ENCODE measurements at places on chromosomes 4 and X. TPM values are rescaled to one million over a fixed set of nuclear protein-coding genes. Genes with fewer than 3 reads are reported as not detected.

PRAF2 gene
- 9.8 TPM for polyA plus RNA-seq

HHIP gene
- 0.44 TPM for polyA plus RNA-seq

FGFBP2 gene
- polyA plus RNA-seq: not detected

- H3K27ac ChIP-seq: no peak overlapping the region
- DNase-seq: no peak
- H3K36me3 ChIP-seq: no peaks in the 10 kb centered on the region
- H3K4me1 ChIP-seq: no peaks in the 10 kb centered on the region
- no peaks in the 10 kb centered on the region for H3K27me3 ChIP-seq
- H3K4me3 ChIP-seq: no peak overlapping the region
These were observed 160.1 kb upstream of the NDST3 start for GRCh38 chr4:117874216-117874615.

DNA sequence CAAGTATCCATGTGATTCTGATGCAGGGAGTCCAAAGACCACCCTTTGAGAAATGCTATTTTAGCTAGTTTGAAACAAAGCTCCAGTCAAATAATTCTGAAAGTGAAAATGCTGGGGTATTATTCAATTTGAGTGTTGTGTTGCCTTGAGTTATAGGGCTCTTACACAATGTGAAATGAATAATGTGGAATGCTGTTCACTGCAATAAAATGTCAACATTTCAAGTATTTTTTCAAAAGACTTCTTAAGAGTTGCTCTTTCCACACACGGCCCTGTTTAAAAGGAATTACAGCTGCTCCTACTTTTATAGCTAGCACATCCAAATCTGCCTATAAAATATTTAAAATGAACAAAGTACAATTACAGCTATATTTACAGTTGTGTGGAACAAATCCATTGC is 27.5 kb upstream of the PLS3 start:
- H3K4me3 ChIP-seq: no peak overlapping the region
- H3K4me1 ChIP-seq: peaks cover 5% of the 10 kb centered on the region
- H3K27ac ChIP-seq: no peak overlapping the region
- DNase-seq: no peak

- H3K36me3 ChIP-seq: no peaks in the 10 kb centered on the region
- H3K27me3 ChIP-seq: no peaks in the 10 kb centered on the region
- H3K27ac ChIP-seq: no peak overlapping the region
- DNase-seq: no peak
These were observed 5.0 kb downstream of the TDO2 start for GRCh38 chr4:155908187-155909139.

DNA sequence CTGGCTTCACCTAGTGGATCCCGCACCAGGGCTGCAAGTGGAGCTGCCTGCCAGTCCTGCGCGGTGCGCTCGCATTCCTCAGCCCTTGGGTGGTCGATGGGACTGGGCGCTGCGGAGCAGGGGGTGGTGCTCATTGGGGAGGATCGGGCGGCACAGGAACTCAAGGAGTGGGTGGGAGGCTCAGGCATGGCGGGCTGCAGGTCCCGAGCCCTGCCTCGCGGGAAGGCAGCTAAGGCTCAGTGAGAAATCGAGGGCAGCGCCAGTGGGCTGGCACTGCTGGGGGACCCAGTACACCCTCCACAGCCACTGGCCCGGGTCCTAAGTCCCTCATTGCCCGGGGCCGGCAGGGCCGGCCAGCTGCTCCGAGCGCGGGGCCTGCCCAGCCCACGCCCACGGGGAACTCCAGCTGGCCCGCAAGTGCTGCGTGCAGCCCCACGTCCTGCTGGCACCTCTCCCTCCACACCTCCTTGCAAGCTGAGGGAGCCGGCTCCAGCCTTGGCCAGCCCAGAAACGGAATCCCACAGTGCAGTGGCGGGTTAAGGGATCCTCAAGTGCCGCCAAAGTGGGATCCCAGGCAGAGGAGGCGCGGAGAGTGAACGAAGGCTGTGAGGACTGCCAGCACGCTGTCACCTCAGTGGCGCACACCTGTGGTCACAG is 27.6 kb upstream of the PGRMC1 start:
- H3K4me3 ChIP-seq: no peak overlapping the region
- peaks cover 11% of the 10 kb centered on the region for H3K27me3 ChIP-seq
- no peak for DNase-seq
- H3K4me1 ChIP-seq: no peaks in the 10 kb centered on the region

DNA sequence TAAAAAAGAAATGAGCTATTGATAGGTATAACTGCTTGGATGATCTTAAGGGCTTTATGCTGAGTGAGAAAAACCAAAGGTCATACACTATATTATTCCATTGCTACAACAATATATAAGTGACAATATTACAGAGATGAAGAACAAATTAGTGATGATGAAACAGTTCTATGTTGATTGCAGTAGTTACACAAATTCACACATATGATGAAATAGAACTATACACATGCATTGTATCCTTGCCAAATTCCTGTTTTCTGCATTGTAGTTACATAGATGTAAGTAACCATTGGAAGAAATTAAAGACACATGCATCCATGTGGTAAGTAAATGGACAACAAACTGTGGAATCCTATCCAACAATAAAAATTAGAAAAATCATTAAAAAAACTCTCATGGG is 76.5 kb downstream of the CENPC start:
- H3K27me3 ChIP-seq: no peaks in the 10 kb centered on the region
- no peak for DNase-seq
- no peak overlapping the region for H3K27ac ChIP-seq
- no peaks in the 10 kb centered on the region for H3K36me3 ChIP-seq

GRCh38 chrX:88135735-88136134 is 611.3 kb upstream of the CPXCR1 start:
- no peaks in the 10 kb centered on the region for H3K4me1 ChIP-seq
- DNase-seq: no peak
- no peaks in the 10 kb centered on the region for H3K36me3 ChIP-seq
- no peak overlapping the region for H3K27ac ChIP-seq

GRCh38 chrX:119090627-119091026 is 17.8 kb downstream of the CT47C1 start:
- H3K36me3 ChIP-seq: no peaks in the 10 kb centered on the region
- peaks cover 7% of the 10 kb centered on the region for H3K27me3 ChIP-seq
- no peaks in the 10 kb centered on the region for H3K4me1 ChIP-seq
- DNase-seq: no peak

GRCh38 chrX:1322393-1322792 is 14.2 kb upstream of the IL3RA start:
- H3K4me1 ChIP-seq: no peaks in the 10 kb centered on the region
- H3K27ac ChIP-seq: no peak overlapping the region
- no peak overlapping the region for H3K4me3 ChIP-seq
- H3K36me3 ChIP-seq: no peaks in the 10 kb centered on the region

DNA sequence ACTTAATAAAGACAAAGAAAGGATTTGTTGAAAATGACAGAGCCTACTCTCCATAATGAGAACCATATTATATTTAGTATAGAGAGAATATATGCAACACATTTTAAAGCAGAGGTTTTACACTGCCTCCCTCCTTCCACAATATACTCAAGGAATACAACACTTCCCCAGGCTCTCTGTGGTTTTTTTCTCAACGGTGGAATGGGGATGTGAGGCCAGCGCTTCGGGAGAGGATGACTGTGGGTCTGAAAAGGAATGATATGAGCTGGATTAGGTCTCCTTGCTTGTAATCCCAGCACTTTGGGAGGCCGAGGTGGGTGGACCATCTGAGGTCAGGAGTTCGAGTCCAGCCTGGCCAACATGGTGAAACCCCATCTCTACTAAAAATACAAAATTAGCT is 348.7 kb upstream of the KLF3 start:
- H3K4me3 ChIP-seq: no peak overlapping the region
- peak overlapping the region; percentile 84 for H3K27ac ChIP-seq
- no peak for DNase-seq

DNA sequence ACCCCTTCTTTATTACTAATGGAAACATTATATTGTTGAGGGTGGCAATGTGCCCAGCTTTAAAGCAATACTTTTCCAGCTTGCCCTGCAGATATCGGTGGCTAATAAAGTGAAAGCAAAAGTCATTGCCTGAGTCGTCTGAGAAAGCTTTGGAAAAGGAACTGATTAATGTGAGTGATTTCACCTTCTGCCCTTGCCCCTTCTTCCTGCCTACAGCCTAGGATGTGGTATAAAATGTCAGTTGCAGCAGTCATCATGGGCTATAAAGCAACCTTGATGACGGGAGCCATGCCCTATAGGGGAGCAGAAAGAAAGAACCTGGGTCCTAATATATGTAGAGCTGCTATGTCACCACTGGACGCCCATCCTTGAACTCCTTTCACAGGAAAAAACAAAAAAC is 132.4 kb upstream of the USP9X start:
- no peaks in the 10 kb centered on the region for H3K27me3 ChIP-seq
- H3K36me3 ChIP-seq: no peaks in the 10 kb centered on the region
- H3K27ac ChIP-seq: no peak overlapping the region
- no peak overlapping the region for H3K4me3 ChIP-seq
- H3K4me1 ChIP-seq: no peaks in the 10 kb centered on the region
